ENCODE measurements at places on chromosomes 11 and 22.

DNA sequence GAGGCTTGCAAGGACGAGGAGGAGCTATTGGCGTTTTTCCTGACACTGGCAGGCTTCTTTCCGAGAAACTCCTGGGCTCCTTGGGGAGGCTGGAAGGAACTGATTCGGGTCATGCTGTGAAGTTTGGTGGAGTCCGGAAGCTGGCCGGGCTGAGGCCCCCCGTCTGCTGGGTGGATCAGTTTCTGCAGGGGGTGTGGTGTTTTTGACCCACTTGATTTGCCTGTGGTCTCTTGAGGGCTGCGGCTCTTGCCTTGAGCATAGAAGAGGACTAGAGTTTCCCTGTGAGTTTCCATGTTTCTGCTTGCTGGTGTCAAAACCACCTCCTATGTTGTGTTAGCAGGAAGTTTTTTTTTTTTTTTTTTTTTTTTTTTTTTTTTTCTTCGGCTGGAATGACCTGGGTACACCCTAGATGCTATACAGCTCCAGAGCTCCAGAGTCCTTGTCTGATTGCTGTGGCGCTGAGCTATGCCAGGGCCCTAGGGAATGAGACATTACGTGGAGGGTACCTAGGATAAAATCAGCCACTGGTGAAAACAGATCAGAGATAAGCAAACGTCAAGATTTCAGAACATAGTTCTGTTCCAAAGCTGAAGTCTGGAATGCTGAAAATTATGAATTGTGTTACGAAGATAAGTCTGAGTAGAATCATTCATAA lies 728 bp downstream of the TBC1D22A start:
- DNase-seq = peak; percentile 81

DNA sequence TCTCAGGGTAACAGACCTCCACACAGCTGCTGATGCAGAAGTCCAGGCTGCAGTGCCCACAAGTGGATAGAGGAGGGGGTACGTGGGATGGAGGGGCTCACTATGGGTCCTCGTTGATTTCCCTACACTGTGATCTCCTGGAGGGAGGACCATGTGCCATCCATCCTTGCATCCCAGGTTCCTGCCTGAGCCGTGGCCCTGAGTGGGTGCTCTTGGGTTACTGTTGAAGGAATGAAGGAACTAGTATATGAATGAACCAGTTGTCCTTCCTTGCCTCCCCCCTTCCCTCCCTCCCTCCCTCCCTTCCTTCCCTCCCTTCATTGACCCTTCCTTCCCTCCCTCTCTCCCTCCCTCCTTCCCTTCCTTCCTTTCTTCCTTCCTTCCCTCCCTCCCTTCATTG lies 15.4 kb downstream of the APOBEC3B start:
- no peak for DNase-seq

DNA sequence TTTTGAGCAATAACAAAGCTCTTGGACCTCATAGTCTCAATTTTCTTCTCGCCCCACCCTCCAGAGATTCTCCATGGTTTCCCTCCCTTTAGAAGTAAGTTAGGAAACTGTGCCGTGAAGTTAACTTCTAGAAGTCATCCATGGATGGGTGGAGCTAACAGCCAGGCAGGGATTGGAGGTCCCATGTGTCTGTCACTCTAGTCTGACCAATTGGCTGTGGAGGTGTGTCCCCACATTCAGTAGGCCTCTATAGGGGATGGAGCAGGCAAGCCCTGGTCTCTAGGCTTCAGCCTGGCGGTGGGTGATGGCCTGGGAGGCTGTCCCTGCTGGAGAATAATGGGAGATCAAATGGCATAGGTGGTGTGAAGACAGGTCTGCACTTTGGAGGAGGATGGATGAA lies 50.7 kb downstream of the TP53I11 start:
- peak; percentile 52 for DNase-seq

DNA sequence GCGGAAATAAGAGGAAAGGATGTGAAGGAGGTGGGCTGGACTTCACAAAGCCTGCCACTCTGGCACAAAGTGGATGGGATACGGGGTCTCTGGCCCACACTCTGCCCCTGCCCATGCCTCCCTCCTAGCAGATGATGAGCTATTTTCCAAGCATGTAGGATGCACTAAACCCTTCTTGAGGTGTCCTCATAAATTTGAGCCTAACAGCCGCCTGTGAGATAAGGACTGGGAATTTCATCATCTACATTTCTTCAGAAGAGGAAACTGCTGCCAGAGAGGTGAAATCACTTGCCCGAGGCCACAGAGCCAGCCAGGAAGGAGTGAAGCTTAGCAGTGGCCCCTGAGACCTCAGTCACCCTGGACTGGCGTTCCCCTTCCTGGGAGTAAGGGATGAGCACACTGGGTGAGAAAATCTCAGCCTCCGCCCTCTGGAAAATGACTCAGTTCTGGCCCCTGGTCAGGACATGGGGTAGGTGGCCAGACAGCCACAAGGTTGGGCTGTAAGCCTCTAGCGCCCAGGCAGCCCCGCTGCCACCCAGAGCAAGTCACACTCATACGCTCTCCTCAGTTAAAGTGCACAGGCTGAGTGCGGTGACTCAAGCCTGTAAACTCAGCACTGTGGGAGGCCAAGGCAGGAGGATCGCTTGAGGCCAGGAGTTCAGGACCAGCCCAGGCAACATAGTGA lies 27.9 kb downstream of the MB start:
- DNase-seq = no peak

GRCh38 chr22:26564181-26564580 lies 25.8 kb downstream of the TPST2 start:
- DNase-seq = no peak

- DNase-seq = no peak
Measured at GRCh38 chr11:116119158-116119557, 614.9 kb upstream of the CADM1 start.
